ENCODE measurements at places on chromosomes 6 and 20.

DNA sequence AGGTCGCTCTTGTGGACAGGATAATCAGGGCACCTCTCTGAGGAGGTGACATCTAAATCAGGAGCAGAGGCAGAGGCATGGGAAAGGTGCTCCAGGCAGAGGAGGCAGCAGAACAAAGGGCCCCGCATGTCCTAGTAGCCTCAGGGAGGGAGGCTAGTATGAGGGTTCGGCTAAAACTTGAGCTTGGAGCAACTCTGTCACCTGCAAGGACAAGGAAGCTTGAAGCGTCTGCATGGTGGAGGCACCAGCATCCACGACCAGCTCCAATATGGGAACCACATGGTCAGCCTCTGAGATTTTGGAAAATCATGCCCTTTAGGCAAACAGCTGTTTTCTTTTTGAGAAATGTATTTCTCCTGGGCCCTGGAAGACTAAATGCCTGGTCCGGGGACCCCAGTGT, 13.0 kb upstream of the MPC1 start:
- no peak for DNase-seq

DNA sequence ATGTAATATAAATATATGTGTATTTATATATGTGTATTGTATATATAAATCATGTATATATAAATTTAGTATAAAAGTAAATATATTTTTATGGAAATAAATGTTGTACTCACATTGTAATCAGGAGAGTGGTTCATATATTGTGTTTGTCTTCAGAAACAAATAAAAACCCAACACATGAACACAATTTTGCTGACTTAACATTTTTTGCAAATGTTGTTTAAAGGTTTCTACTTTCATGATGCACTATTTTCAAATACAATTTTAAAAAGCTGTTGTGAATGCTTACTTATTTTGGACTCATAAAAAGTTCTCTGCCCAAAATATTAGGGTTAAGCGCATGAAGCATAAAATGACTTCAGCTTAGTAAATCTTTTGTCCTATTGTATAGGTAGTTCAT, 24.0 kb upstream of the PHF3 start:
- no peak for DNase-seq

DNA sequence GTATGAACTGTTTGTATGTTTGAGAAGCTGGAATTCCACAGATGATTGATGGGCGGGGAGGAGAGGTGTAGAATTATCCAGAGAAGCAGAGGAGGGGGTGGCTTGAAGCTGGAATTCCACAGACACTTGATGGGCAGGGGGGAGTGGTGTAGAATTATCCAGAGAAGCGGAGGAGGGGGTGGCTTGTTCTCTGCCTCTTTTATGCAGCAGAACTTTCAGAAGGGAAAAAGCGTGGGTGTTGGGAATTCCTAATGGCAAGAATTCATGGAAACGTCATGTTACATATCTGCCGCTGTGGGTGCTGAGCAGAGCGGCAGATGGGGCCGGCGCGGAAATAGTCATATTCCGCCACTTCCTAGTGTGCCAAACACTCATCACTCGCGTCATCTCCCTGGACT, 167.9 kb upstream of the KCNG1 start:
- no peak for DNase-seq

DNA sequence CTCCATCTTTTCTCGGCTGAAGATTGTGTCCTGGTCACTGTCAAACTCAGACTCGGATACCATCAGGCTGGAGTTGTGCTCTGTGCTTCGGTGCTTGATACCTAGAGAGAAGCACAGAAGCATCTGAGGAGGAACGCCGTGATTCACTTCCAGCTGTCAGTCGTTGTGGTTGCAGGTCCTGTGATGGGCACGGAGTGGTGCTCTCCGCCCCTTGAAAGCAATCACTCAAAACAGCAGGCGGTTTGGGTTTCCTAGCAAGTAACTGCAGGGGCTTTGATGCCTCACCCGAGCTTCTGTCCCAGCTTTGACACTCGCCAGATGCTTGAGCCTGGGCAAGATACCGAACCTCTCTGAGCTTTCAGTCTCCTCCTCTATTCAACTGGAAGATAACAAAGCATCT, 52.5 kb downstream of the ALDH5A1 start:
- DNase-seq: peak; percentile 25

GRCh38 chr6:111239461-111239860, 152.2 kb downstream of the SLC16A10 start:
- DNase-seq: no peak

GRCh38 chr6:127051571-127052260, 66.8 kb upstream of the RSPO3 start:
- DNase-seq: no peak

- no peak for DNase-seq
Observed at GRCh38 chr6:150336299-150336698, 32.5 kb upstream of the IYD start.

DNA sequence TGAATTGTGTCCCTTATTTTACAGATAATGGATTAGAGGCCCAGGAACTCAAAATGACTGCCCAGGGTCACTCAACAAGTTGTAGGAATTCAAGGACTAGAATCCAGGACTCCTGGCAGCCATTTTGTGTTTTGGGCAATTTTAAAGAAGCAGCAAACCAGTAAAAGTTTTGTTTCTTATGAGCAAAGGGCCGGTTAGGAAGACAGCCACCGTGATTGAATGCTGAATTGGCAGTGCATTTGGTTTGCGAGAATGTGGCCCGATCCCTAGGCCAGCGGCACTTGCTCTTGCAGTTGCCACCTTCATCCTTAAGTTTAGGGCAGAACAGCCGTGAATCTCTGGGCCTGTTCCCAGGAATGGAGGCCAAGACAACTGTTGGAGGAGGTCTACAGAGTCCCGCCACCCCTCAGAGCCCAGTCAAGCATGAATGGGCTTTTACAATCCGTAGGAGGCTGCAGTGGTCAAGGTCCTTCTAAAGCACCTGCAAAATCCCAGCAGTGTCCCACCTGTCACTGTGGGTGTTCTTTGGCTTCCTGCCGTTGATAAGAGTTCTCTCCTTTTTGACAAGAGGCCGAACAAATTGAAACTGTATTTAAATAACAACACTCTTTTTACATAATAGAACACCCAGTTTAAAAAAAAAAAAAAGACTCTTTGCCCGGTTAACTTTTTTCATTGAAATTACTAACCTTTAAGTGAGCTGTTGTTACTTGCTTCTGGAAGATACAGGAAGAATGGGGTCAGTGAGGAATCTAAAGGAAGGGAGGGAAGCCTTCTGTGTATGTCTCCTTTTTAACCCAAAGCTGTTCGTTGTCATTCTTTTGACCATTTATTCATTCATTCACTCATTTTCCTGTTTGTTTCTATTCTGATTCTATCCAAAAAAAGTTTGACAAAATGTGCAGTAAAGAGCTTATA, 68.7 kb downstream of the PHACTR2 start:
- no peak for DNase-seq

DNA sequence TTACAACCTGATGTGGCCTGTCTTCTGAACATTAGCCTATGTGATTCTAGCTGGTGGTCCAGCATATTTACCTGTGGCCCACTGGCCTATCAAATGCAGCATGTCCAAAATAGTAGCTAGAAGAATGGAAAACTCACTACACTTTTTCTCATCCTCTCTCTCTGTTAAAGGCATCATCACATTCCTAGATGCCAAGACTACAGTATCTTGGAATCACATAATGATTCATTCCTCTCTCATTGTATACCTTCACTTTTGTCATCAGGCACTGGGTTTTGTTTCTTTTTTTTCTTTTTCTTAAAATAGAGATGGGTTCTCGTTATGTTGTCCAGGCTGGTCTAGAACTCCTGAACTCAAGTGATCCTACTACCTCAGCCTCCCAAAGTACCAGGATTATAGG, 45.0 kb downstream of the FAM83B start:
- no peak for DNase-seq

- DNase-seq: peak; percentile 95
Observed at GRCh38 chr6:43828711-43829110, 58.7 kb downstream of the VEGFA start.

DNA sequence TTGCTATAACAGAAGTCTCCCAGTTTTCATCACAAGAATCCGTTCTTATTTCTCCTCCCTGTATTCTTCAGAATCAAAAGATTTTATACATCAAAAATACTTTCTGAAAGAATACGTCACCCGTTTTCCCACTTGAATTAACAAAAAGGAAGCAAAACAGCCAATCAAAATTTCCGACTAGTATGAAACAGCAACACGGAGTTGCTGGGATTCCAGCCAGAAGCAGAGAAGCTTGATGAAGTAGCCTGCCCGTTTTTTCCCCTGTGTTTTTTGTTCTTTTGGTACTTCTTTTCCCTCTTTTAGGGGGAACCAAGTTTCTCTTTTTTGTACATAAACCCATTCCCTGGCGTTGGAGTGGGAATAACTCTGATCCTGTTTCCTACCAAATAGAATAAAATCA, 14.6 kb downstream of the TXLNB start:
- DNase-seq: no peak

Data from K562 (cell line).